Neural progenitor cell (in vitro differentiated cells): ENCODE measurements at places on chromosomes 7 and 10.

- DNase-seq, result no peak
Observed at GRCh38 chr7:47385536-47386125, 196.3 kb downstream of the TNS3 start.

GRCh38 chr7:140863184-140863583, 61.5 kb downstream of the BRAF start:
- no peak for DNase-seq

DNA sequence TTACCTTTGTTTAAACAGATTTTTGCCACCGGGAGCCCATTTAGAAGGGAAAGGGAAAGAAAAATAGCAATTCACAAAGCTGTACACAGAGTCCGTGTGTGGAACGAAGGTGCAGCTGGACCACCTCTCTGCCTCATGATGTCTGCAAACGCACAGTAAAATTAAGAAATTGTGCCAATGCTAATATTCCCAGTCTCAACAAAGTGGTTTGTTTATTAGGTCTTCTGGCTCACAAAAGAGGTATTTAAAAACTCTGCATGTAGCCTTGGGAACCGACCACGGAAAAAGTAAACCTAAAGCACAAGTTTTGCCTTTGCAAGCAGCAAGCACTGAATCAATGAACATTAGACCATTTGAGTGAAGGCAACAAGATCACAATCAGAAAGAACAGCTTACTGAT, 57.7 kb downstream of the CREB3L2 start:
- DNase-seq, result no peak

GRCh38 chr10:69287181-69287580, 8.9 kb downstream of the HK1 start:
- DNase-seq, result no peak

GRCh38 chr10:103124420-103125096, 68.5 kb downstream of the NT5C2 start:
- DNase-seq, result no peak

GRCh38 chr7:43643846-43644245, 60.9 kb downstream of the STK17A start:
- no peak for DNase-seq

GRCh38 chr7:106864298-106865081, 592 bp upstream of the PIK3CG start:
- no peak for DNase-seq

DNA sequence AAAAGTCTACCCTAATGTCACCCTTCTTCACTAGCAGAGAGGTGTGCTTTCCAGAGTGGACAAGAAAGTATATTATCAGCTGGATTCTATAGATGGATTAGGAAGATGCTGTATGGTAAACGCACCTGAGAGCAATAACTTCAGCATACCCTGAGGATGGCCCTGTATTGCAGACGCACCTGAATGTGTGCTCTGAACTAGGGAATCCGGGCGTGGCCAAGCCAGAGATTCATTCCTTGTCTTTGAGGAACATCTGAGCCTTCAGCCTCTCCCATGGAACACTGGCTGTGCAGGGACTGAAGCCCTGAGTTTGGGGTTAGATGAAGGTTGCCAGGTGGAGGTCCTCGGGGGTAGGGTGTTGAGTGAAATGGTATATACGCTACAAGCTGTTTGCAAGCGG, 66.2 kb upstream of the NFE2L3 start:
- no peak for DNase-seq

- no peak for DNase-seq
Observed at GRCh38 chr7:90402785-90403173, 482 bp upstream of the CLDN12 start.

- no peak for DNase-seq
Observed at GRCh38 chr10:133162910-133163856, 3.2 kb downstream of the KNDC1 start.

GRCh38 chr10:522350-522749, 167.1 kb downstream of the DIP2C start:
- no peak for DNase-seq

GRCh38 chr10:120466006-120466405, 9.0 kb downstream of the PLPP4 start:
- DNase-seq, result no peak

GRCh38 chr10:71337219-71337701, 18.2 kb downstream of the SLC29A3 start:
- no peak for DNase-seq

- DNase-seq, result no peak
Observed at GRCh38 chr10:89301721-89302445, at the start of gene IFIT2. IFIT2 (plus strand) TSS chr10:89302046; CDS start chr10:89302124, 78 bp downstream.

DNA sequence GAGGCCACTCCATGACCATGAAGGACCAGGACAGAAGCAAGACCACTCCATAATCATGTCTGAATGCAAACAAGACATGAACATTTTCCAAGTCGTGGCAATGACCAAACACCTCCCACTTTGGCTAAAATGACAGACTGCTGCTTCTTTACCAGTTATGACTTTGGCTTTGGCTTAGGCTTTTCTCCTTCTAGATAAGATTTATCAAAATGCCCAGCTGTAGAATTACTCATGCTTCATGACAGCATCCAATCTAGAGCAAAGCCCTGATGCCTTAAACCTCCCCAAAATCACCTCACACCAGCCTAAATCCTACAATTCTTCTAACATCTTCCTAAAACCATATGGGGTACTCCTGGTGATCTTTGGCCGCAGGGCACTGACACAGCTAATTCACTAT, 102.1 kb downstream of the VPS41 start:
- no peak for DNase-seq

- no peak for DNase-seq
Observed at GRCh38 chr10:81068460-81068859, 530.8 kb downstream of the SH2D4B start.

DNA sequence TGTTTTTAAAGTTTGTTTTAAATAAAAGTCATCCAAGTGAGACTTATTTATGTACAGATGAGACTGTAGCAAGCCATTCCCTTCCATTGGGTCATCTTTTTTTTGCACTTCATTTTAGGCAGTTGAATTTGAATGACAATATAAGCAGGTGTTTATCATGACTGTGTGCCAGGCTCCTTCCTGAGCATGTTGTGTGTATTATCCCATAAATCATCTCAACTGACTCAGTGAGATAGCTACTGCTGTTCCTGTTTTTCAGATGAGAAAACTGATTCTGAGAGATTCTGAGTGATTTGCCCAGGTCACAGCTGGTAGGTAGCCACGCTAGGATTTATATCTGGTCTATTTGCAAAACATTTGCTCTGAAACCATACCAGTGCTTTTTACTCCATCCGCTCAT, 11.7 kb downstream of the TMEM254 start:
- no peak for DNase-seq

GRCh38 chr7:53904355-53904754, 637.8 kb upstream of the VSTM2A start:
- DNase-seq, result no peak
